GM19239 (cell line): ENCODE measurements at places on chromosomes 1 and 21.

GRCh38 chr1:174197547-174197946 lies 38.2 kb downstream of the RABGAP1L start:
- no peak for DNase-seq

- DNase-seq = no peak
These were observed 59.0 kb downstream of the MTR start for GRCh38 chr1:236853921-236854604.

GRCh38 chr1:7526196-7526866 lies 244.8 kb upstream of the VAMP3 start:
- DNase-seq = no peak

- no peak for DNase-seq
These were observed 249.1 kb downstream of the GREM2 start for GRCh38 chr1:240362826-240363225.

DNA sequence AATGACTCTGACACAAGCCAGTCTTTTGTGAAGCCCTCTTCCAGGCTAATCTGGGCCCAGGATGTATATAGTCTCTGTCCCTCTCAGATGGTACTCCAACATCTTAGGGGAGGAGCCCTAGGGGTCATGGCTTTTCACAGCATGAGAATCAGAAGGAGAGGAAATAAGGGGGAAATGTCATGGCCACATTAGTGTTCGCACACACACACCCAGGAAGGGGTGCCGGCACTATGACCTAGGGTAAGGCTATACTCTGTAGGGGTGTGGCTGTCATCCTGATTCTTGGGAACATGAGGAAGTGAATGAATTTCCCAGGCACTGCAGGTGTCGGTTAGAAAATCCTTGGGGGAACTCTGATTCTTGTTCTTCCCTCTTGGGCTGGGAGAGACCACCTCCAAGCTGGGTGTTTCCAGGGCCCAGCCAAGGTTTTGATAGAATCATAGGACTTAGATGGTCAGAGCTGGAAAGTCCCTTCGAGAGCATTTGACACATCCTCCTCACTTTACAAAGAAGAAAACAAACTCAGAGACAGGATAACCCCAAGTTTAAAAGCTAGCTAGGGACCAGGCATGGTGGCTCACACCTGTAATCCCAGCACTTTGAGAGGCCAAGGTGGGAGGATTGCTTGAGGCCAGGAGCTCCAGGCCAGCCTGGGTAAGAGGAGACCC lies 22.0 kb downstream of the GFI1 start:
- no peak for DNase-seq

DNA sequence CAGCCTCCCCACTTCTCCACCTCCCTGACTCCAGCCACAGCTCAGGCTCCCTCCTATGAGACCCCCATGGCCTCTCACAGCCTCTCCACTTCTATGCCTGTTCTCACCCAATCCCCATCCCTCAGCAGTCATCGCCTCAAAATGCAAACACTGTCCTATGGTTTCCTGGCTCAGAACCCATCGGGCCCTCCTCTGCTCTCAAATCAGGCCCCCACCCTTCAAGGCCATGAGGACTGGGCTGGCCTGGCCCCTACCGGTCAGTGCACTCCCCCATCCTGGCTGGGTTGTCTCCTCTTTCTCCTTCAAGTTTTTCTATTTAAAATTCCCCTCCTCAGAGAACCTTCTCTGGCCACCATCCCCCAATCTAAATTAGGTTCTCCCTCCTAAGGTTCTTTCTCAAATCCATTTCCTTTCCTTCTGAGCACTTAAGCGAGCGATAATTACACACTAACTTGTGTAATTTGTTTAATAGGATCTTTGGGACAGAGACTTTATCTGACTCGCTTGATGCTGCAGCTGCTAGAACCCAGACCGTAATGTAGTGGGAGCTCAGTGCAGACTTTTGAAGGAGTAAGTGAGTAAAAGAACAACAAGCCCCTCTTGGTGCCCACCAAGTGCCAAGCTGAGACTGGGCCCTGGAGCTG lies 347.2 kb downstream of the MATN1 start:
- DNase-seq = no peak

DNA sequence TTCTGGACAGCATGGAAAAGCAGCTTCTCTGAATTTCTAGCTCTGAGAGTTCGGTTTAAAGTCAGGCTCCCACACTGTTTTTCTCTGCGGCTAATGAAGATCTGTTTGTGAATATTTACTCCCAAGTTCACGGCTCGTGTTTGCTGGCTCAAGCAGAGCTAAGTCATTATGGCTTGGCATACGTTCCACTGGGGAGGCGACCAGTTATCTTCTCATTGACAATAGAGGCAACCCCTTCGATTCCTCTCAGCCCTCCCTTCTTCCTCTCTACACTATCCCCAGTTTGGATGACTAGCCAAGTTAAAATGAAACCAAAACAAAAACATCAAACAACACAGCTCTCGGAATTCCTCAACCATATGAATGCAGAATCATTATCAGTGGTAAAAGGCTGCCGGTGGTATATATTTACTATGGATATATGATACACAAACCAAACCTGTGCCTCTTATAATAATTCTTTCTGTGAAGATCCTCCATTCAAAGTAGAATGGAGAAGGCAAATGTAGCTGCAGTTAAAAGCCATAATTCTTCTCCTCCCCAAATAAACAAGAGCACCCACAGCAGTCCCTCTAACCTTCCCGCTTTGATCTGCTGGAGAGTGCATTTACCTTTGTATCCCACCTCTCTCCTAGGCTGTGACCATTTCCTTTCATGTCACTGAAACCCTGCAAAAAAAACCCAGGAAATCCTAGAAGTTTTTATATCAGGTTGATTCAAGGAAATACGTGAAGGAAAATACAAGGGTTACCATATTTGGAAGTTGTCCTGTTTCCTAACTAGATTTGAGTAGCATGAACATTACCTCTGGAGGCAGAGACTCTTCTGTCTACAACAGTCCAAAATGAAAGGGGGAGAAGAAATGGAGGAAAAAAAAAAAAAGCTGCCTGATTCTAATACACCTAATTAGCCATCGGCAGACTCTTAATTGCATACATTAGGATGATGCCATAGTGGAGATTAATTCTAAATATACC lies 108.3 kb upstream of the USH2A start:
- DNase-seq = no peak

DNA sequence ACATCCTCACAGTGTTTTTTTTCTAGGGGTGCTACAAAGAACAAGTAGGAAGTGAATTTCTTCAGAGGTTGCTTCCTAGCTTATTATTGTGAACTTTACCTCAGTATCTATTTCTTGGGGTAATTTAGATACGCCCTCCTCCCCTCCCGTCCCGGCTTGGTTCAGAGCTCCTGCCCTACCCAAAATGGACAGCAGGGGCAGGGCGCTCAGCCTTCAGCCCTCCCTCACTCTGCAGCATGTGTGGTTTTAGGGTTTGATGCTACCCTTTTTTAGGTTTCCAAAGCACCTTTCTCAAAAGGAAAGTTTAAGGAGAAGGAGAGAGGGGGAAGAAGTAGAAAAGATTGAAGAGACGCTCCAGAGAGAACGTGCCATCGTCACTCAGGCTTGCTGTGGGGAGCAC lies 16.9 kb upstream of the POGK start:
- DNase-seq = no peak

- DNase-seq = no peak
These were observed 152.1 kb upstream of the TMEM51 start for GRCh38 chr1:15001317-15001915.

GRCh38 chr21:43916691-43917514 lies 51.9 kb downstream of the AGPAT3 start:
- peak; percentile 70 for DNase-seq

DNA sequence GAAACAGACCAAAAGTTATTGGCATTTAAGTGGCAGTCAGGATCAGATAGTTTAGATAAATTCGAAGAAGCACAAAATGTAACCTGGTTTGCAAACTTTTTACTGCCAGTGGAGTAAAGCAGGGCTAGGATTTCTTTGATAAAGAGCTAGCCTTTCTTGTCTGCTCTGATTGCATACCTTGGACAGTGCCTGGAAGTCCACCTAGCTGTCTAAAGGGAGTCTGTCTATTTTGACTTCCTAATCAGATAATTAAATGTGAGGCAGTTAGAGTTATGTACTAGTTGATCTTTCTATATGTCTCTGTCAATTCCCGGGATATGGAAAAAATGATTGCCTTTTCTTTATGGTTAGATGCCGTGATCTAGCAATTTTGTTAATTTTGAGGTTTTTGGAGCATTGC lies 4.1 kb downstream of the GPSM2 start:
- no peak for DNase-seq

DNA sequence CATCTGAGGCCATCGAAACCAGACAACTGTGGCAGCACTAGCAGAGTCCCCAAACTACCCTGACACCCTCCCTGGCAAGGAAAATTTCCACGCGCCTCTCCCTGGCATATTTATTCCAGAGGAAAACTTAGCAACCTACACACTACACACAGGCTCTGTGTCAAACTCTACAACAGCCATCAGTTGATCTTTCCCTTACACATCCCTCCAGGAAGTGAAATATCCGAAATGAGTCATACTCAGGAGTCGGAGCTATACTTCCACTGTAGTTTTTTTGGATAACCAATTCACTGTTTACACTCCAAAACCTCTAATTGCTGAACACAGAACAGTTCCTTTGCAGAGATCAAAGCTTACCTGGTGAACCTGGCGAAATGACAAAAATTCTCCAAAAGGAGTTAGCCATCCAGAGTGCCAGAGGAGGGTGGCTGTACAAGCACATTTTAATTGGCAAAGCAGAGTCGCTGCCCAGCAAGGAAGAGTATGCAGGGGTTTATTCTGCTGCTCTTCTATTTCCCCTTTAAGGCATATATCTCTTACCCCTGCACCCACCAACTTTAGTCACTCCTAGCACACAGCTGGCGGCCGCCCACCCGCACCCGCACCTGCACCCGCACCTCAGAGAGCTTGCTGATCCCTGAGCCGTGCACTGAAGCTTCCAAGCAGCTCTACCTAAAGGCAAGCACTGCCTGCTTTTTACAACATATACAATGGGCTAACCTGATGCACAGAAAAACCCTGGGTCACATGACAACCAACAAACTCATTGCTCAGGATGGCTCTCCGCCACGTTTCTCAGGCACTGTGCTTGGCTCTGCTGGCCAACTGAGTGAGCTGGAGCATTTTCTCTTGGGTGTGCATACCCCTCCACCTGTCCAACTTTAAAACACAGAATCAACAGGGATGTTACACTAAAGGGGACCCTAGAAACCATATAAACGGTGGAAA lies 54.9 kb downstream of the CAPZB start:
- no peak for DNase-seq

- no peak for DNase-seq
These were observed 4.5 kb upstream of the RASSF5 start for GRCh38 chr1:206502812-206503211.

DNA sequence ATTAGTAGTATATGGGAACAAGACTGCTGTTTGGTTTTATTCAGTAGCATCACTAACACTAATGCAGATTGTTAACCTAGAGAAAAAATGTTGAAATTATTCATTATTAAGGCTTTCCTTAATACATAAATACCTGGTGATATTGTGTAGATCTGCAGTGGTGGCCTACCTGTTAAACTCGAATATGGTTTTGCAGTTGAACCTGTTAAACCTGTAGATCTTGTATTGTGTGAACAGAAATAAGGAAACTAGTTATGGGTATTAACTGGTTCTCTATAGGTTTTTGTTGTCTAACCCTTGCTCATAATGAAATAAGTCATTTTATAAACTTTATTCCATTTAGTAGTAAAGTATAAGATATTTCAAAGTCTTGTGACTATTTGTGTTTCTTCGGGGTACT lies 23.9 kb downstream of the PKN2 start:
- DNase-seq = no peak

DNA sequence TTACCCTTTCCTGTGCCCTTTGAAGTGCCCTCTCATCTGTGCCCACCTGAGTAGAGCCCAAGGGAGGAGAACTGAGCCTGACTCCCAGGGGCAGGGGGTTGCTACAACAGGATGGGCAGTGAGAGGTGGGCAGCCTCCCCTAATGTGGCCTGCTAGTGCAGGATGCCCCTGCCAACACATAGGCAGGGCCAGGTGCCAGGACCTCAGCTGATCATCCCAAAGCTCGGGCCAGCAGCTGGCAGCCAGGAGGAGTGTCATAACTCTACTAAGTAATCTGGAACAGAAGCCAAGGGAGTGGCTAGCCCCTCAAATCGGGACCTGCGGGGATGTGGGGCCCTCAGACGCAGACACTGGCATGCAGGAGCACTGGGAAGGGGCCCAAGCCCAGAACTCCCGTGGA lies 208.8 kb upstream of the RAB4A start:
- DNase-seq = no peak

DNA sequence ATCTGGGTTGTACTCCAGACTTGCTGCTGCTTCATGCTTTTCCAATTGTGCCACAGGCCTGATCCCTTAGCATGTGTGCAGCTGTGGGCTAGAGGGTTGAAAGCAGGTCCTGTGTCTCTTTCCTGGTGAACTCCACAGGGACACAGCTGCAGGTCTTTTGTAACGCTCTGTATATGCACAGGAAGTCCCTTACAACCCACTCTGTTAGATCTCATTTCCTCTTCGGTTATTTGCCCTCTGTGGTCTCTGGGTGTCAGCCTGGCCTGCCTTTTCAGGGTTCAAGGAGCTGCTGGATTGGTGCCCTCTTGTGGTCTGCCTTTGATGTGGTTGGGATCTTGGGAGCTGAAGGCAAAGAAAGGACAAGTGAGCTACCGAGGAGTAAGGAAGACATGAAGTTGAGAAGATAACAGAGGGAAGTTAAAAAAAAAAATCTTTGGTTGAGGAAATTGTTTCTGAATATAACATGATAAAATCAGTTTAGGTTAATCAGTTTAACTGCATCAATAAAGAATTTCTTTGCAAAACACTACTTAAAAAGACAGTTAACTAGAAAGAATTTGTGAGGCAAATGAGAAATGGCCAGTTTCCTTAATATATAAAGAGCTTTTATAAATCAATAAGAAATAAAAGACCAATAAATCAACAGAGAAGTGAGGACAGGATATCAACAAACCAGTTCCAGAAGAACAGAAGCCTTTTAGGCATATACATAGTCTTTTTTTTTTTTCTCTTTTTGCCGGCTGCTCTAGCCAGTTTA lies 44.1 kb downstream of the UCK2 start:
- peak; percentile 31 for DNase-seq

DNA sequence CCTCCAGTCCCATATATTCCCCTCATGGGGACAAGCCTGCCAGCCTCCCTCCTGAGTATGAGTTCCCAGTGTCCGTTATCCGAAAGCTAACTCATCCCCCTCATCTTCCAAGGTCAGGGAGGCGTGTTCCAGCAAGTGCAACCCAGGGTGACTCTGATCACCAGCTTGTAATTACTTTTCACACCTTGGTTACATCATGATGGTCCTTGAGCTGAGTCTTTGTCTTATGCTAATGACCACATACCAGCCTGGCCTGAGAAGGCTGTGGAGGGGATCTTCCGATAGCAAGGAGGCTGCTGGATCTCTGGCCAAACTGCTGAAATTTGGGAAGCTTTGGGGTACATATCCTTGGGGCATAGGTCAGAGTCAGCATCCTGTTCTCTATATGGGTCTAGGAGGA lies 99.6 kb downstream of the DDX20 start:
- DNase-seq = no peak
